NCI-H2081 treated with DMSO at 0.1 percent for 48 hours (cell line): ENCODE measurements at places on chromosomes 7 and 10.

- DNase-seq, result no peak
Measured at GRCh38 chr7:15508258-15508657, 53.6 kb downstream of the AGMO start.

DNA sequence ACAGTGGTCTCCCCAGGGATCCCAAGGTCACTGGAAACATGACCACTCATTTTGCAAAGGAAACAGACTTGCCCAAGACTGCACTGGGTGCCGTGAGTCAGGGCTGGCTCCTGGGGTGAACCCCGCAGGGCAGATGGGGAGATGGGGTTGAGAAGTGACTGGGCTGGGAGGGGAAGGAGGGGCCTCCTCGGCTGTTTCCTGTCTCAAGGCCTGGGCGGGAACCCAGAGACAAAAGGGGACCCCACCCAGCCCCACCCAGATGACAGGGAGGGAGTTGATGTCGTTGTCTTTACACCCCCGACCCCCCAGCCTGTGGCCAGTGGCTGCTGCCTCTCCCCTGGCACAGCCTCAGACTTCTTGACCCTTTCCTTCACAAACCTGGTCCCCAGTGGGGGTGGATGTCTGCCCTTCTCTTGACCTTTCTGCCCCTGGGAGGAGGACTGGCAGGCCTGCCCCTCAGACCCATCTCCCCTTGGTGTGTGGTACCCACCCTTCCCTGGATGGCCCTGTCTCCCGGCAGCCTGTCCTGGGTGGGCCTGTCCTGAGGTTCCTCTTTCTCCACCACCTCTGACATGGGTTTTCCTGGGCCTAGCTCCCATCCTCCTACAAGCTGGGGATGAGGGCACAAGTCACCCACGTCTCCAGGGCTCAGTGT, 1.4 kb downstream of the MYO1G start:
- DNase-seq, result no peak

- no peak for DNase-seq
Measured at GRCh38 chr10:72315054-72315453, 39.7 kb downstream of the DNAJB12 start.

GRCh38 chr7:78492146-78492545, 693.6 kb downstream of the PHTF2 start:
- DNase-seq, result no peak

DNA sequence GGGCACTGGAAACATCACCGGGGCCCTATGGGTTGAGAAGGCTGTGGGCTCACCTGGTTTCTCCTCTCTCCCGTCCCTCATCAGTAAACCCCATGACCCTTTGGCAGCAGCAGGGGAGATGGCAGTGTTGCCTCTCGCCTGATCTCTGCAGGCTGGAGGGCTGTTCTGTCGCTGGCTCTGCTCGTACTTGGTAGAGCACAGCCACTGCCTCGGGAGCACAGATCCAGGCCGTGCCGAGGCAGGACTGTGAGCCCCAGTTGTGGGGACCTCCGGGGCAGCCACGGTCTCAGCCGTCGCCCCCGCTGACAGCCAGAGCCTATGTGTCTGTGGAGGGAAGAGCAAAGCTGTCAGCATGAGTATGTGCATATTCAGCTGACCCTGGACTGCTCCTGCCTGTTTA, 94.9 kb downstream of the PTPRE start:
- no peak for DNase-seq

- DNase-seq, result no peak
Measured at GRCh38 chr7:16063716-16064675, 357.3 kb downstream of the CRPPA start.
